Activated T-cell treated with anti-CD3 and anti-CD28 coated beads for 4 hours (primary cell): ENCODE measurements at places on chromosomes 16 and 17.

DNA sequence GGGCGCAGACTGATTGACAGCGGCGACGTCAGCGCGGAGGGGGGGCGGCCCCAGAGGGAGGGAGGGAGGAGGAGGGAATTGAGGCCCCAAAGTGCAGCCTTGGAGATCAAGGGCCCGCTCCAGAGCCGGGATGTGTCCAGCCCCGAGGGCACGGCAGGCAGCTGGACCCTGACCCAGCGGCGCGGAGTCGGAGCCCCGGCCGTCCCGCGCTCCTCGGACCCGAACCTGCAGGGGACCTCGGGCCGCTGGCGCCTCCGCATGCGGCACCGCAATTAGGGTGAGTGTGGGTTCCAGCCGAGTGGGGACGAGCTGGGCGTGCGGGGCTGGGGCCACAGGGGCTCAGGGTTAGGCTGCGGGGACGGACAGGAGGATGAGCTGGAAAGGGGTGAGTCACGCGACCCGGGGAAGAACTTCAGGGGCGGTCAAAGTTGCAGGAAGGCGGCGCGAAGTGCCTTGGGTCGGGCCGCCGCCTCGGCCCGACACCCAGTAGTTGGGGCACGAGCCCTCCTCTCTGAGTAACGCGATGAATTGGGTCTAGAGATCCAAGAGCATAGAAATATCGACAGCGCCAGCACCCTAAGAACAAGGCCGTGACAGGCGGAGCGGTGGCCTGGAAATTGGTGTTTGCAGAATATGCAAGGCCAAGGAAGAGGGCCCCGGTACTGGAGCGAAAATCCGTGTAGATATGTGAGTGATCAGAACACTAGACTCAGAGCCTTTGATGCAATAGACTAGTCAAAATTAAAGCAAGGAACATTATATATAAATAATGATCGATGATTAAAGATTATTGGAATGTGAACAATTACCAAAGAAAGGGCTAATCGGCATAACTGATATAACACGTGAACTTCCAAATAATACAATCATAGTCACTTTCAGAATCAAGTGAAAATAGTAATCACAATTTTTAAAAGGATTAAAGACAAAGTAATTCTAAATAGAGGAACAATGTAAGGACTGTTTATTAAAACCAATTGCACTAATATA lies at the start of gene TBX4:
TBX4 (plus strand) TSS at position 122 of the 990 bp plus-strand sequence. CDS start 4,069 bp downstream, outside the sequence.
- DNase-seq: no peak

- no peak for DNase-seq
Observed at GRCh38 chr17:57803021-57803420, 46.8 kb downstream of the MRPS23 start.

DNA sequence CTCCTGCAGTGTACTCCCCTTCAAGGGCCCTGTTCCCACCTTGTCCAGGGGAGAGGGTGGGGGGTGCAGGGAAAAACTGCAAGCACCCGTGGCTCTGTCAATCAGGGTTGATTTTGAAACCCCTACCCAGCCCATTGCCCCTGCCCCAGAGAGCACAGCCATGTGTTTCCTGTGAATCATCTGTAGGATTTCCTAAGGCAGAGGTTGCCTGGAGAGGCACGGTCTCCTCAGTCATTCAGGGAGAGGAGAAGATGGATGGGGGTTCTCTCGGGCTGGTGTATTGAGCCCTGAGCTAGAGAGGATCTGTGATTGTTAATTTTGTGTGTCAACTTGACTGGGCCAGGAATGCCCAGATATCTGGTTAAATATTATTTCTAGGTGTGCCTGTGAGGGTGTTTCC lies 3.5 kb upstream of the AGRP start:
- DNase-seq: no peak

DNA sequence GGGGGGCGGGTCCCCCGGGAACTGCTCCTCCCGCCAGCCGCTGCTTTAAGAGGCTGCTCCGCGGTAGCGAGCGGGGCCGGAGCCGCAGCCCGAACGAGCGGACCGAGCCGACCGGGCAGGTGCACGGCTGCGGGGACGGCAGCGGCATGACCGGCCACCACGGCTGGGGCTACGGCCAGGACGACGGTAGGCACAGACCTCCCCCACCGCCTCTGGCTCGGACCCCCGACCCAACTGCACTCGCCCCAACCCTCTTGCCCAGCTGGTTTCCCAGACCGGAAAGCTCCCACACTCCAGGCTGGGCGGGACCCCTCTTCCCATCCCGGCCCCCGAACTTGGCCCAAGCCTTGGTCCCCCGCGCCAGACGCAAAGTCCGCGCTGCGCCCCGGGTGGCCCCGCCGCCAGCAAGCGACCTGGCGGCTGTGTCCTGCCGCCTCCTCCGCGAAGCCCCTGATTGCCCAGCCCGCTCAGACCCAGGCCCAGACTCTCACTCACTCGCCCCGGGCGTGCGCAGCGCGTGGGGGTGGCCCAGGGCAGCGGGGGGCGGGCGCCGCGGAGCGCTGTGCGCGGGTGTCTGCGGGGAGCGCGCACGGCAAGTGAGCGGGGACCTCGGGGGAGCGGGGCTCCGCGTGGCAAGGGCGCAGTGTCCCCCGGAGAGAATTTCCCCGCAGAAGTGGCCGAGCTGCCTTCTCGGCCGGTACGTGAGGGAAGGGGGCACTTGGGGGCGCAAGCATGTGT lies at the start of gene CA7:
CA7 (plus strand) TSS at position 73 of the 738 bp plus-strand sequence; CDS start at position 147, 74 bp downstream.
- no peak for DNase-seq

DNA sequence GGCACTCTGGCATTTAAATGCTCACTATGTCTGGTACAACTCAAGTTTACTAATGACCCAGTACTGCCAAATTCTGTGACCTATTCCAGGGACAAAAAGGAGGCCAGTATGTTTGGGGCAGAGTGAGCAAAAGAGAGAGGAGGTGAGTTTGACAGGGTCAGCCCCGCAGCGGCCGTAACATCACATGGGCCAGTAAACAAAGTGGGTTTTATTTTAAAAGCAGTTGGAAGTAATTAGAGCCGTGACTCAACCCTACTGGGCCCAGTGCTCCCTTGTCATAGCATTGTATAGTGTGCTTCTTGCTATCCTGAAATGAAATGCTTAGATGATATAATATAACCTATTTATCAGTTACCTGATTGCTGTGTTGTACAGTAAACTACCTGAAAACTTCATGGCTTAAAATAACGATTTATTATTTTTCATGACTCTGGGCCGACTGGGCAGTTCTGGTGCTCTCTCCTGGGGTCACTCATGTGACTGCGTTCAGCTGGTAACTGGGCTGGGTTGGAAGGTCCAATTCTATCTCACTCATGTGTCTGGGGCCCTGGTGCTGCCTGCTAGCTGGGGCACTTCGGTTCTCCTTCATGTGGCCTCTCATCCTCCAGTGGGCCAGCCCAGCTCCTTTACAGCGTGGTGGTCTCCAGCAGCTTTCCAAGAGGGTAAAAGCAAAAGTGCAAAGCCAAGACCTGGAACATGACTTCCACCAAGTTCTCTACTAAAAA lies 27.4 kb downstream of the IQCK start:
- DNase-seq: no peak

- no peak for DNase-seq
Observed at GRCh38 chr16:27748868-27749546, 199.1 kb downstream of the KATNIP start.

DNA sequence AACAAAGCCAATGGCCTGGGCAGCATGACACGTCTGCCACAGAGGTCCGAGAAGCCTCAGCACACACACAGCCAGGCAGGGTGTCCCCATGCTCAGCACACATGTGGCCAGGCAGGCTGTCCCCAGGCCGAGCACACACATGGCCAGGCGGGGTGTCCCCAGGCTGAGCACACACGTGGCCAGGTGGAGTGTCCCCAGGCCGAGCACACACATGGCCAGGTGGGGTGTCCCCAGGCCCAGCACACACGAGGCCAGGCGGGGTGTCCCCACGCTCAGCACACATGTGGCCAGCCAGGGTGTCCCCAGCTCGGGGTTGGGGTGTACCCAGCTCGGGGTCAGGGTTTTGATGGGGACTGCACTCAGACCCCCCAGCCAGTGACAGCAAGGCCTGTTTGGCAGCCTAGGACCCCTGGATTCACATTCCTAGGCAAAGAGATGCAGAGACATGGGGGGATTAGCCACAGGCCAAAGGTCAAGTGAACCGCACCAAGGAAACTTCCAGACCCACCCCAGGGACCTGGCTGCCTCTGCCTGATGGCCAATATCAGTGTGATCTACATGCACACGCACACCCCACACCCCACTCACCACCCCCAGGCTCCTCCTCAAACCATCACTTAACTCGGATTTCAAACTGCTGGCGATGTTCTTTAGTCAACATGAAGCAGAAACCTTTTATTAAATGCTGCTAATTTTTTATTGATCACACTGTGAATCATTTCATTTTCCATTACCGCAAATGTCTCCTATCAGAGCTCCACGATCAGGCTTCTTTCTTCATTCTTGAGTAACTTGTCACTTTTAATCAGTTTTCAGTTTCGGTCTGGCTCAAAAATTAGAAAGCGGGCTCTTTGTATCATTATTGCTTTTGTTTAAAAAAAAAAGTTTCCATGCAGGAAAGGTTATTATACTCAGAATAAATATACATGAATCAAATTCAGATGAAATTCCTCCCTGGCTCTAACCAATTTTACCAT lies 111.4 kb downstream of the ZNF423 start:
- DNase-seq: no peak

DNA sequence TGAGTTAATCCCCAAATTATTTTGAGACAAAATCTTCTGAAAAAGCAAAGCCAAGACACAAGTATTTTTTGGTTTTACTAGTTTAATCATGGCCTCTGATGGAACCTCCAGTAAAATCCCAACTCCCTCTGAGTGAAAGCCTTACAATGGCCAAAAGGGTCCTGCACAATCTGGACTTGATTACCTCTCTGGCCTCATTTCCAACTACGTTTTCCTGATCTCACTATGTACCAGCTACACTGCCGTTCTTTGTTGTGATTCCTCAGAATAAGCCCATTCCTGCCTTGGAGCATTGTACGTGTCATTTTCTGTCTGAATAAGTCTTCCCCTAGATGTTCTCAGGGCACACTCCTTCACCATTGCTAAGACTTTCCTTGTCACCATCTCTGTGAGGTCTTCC lies 37.3 kb downstream of the SPOP start:
- no peak for DNase-seq

DNA sequence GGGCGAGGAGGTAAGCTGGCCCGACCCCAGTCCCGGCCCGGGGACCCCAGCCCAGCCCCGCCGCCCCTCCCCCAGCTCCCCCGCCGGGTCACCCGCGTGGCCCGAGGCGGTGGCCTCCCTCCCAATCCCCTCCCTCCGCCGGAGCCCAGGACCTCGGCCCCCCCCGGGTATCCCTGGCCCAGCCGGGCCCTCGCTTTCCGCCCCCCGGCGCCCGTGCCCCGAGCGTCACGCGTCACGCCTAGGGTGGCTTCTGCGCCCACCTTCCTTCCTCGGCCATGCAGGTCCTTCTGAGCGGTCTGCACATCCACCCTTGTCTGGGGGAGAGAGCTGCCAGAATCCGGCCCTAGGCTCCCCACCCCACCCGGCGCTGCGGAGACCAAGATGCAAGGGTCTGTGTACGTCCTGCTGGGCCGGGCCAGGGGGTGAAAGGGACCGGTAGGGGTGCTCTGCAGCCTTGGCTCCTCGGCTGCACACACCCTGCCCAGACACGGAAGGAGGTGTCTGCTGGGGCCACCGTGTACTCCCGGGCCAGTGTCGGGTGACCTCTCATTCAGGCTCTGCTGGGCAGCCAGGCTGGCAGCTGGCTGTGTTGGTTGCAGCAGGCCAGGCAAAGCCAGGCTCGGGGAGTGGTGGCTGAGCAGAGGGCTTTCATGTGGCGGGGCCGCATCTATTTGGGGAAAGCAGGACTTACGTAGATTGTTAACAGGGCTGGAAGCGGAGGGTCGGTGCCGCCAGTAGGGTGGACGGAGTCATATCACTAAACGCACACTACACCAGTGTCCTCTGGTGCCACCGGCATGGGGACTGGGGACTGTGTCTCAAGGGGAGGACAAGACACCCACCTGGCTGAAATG lies 754 bp downstream of the RAB11FIP4 start:
- no peak for DNase-seq

DNA sequence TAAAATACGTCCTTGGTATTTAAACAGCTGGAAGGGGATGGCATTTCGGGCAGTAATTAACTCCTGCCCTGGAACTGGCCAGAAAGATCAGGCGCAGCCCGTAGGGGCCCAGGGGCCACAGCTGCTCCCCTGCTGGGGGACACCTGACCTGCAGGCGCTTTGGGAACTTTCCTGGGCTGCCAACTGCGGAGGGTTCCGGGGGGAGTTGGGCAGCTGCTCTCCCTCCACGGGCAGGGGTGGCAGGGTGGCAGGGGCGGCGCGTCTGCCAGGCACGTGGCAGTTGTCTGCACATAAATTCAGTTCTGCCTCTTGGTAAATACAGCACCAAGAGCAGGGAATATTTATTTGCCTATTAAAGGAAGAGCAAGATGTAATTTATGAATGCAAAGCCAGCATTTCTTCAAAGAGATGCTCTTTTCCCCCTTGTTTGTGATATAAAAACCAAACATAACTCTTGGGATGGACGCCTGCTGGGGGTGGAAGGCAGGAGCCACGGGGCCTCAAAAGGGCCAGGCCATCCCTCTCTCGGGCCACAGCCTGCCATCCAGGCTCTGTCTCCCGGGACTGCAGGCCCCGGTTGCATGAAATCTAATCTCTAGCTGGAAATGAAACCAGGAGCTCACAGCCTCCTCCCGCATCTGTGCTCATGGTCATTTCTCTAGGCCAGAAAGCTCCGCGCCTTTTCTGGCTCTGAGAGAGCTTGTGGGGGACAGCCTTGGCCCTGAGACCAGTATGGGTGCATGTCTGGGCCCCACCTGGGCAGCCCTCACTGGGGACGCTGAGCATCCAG lies 29.9 kb upstream of the CHMP6 start:
- no peak for DNase-seq

DNA sequence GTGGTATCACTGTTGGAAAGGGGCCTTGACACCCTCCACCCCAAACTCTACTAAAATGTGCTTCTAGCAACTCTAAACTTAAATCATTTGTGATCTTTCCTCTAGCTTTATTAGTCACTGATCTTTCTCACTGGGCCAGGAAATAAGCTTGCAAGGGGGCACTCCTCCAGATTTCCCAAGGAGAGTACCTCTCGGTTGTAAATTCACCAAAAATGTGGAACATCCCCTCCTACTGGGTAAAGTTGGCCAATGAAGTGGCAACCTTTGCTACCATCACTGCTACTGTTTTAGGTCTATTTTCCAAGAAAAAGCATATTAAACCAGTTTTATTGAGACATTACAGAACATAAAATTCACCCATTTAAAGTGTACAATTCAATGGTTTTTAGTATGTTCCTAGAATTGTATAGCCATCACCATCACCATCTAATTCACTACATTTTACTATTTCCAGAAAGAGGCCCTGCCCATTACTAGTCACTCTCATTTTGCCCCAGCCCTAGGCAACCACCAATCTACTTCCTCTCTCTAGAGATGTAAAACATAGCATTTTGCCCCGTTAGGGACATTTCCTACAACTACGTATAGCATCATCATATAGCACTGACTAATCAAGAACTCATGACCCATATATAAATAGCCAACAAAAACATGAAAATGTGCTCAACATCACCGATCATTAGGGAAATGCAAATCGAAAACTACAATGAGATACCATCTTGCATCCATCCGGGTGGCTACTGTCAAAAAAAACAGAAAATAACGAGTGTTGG lies 44.6 kb upstream of the ADCY9 start:
- DNase-seq: no peak

GRCh38 chr17:81713004-81713555 lies 996 bp downstream of the SLC25A10 start:
- DNase-seq: no peak
